ENCODE measurements at places on chromosomes 2 and 18. TPM values are rescaled to one million over a fixed set of nuclear protein-coding genes. Genes with fewer than 3 reads are reported as not detected.

ERICH2 gene
- not detected for total RNA-seq

TCF4 gene
- 764 TPM for total RNA-seq

ANAPC1 gene
- total RNA-seq: 41.6 TPM

GKN2 gene
- total RNA-seq: not detected

NEB gene
- 1.1 TPM for total RNA-seq

UCN gene
- total RNA-seq: 0.44 TPM

SLC5A7 gene
- total RNA-seq: not detected
